Stimulated activated CD8-positive, alpha-beta memory T cell treated with anti-CD3 and anti-CD28 coated beads, Interleukin-7, amount 100 ng/mL, for 1 hour (primary cell): ENCODE measurements at places on chromosomes 13 and 19.

- no peak for DNase-seq
Observed at GRCh38 chr13:47955836-47956235, 45.2 kb downstream of the SUCLA2 start.

DNA sequence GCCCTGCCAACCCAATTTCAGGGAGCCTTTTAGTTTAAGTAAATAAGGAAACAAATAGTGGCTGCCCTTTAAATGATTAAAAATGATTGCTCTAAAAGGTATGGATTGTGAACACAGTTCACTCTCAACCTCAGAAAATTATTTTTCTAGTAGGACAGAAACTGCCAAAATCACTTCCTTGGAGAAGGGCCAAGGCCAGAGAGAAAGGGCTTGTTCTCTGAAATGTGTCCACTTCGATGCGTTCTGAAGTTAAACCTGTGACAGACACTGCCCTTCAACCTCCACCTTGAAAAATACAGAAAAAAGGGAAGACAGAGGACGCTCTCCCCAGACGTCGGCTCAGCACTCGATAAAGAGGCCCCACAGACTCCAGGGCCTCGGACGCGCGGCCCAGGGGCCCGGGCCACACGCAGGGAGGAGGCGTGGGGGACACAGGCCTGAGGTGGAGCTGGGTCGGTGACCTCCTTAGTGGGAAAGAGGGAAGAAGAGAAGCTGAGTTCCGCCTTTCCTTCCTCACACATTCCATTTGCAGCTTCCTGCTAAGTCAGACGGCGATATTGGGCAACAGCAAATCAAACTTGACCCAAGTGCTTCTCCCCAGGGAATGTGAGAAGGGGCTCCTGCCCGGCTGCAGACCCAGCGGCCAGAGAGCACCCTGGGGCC lies 63.6 kb downstream of the RASA3 start:
- no peak for DNase-seq

DNA sequence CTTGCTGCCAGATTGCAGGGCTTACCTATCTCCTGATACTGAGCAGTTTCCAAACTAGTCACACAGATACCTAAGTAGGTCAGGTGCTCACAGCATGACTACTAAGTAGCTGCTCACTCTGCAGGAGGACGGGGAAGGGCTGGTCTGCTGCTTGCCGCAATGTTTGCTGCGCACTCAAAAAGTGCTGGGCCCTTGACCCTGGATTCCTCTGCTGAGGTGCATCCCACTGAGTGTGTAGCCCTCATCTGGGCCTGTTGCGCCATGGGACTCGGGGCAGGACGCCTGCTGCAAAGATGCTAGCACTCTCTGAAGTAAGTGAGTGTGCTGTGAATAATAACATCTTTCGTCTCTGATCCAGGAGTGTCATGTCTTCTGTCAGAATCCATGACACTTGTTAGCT lies 59.2 kb upstream of the MEDAG start:
- DNase-seq, result no peak

GRCh38 chr13:74306496-74306895 lies 172.3 kb upstream of the KLF12 start:
- DNase-seq, result no peak

DNA sequence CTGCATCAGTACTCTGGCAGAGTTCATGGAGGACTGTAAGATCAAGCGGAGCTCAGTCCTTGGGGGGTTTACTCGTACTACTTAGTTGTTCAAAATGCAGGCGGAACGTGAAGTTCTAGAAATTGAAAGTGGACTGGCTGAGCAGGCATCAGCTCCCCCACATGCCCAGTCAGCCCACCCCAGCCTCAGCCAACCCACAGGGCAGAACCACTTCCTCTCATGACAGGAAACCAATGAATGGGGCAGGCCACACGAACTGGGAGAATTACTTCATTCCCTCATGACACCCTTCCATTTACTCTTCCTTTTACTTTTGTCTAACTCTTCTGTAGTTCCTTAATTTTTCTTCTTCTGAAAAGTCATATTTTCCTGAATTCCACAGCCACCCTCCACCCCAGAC lies 71.9 kb downstream of the FLT1 start:
- DNase-seq, result no peak

DNA sequence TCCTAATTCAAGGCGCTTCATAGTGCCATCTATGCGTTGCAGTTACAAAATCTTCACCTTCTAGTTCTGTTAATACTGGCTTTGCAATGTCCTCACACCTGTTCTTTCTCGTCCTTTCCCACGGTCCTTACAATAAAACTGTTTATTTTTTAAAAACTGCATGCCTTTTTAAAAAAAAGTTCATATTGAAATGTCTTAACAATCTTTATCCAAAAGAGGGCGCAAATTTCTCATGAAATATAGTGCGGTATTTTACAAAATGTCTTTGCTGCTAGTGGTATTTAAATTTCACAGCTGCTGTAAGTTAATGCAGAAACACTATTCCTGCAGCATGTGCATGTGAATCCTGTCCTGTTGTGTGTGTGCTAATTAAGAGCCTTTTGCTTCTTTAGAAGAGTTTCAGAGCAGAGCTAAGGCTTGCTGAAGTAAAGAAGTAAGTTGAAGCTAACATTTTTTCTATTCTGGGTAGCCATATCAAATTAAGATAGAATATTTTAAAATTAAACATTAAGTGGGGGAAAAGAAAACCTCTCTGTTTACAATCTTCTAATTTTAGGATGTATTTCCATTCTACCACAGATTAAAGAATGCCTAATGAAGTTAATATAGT lies 15.8 kb upstream of the CLDN10 start:
- no peak for DNase-seq

DNA sequence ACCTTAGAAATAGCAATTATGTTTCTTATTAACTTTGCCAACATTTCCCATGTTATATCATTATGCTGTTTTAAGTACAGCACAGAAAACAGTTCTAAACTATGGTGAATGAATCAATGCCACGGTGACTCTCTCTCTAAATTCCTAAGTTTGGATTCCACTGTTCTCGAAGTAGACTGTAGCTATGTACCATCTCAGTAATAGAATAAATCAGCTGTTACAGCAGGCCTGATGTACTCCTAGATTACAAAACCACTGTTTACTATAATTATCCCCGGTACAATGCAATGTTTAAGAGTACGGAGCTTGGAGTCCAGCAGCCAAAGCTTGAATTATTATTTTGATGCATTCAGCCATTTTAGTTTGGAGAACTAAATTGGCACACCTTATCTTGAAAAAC lies 476.3 kb upstream of the SLITRK1 start:
- DNase-seq, result no peak
